Tibial nerve (tissue), 4 donors: ENCODE measurements at places on chromosomes 3 and 15. TPM values are rescaled to one million over a fixed set of nuclear protein-coding genes. Genes with fewer than 3 reads are reported as not detected.

DNA sequence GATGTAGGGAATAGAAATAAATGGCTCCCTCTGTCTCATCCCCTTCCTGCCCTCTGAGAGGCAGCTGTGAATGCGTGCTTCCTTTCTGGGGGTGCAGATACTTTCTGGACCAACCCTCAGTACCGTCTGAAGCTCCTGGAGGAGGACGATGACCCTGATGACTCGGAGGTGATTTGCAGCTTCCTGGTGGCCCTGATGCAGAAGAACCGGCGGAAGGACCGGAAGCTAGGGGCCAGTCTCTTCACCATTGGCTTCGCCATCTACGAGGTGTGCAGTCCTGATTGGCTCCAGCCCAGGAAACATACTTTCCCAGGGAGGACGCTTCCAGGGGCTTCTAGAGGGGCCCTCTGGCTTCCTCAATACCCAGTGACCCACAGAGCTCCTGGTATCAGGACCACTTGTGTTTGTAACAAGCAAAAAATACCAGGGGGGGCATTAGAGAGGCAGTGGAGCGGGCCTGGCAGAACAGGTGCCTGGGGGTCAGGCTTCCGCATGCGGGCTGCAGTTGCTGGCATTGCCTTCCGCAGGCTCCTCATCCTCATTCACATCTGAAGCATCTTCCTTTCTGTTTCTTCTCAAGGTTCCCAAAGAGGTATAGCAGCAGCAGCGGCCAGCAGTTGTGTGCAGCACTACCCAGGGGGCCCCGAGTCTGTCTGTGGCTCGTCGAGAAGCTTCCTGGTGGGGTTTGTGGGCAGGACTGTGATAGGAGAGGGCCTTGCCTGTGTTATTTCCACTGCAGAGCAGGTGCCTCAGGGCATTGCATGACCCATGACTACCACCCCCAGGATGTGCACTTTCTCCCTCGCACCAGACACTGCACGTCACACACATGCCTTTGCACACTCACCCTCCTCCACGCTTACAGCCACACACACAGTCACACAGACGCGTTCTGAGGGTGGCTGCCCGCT, 42.5 kb downstream of the CAPN3 start:
- DNase-seq, result no peak

DNA sequence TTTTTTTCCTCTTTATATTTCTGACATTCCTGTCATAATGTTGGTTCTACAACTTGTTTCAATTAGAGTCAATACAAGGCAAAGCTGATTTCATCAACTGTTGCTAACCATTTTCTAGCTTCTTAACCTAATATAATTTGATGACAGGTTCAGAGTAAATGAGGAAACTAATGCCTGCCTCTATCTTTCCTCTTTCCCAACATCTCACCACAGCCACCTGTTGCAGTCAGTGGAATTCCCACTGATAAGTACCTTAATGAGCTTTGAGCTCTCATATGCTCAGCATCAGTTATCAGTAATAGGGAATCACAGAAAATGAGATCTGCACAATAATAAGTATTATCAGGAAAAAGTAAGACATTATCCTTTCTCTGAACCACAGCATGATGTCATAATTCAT, 241.9 kb downstream of the MEIS2 start:
- DNase-seq, result no peak

Gene CACNA1D
- total RNA-seq, result 10.5 TPM

DNA sequence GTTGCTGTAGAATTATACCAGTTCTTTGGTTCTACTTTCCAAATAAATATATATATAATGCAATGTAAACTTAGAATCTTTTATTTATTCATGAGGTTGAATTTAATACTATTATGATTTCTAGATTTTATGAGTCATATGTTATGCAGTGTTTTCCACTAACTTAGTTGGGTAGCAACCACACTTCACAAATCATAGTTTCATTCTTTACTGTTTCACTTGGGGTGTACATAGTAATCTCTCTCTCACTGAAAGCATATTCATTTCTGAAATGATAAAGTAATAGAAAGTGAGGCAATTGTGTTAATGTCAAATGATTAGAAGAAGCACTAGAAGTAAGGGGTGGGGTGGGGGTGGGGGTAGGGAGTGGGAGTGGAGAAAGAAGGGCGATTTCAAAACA, 52.6 kb downstream of the IQCH start:
- no peak for DNase-seq

- DNase-seq, result no peak
These were observed 18.3 kb downstream of the PODXL2 start for GRCh38 chr3:127647166-127647844.

DNA sequence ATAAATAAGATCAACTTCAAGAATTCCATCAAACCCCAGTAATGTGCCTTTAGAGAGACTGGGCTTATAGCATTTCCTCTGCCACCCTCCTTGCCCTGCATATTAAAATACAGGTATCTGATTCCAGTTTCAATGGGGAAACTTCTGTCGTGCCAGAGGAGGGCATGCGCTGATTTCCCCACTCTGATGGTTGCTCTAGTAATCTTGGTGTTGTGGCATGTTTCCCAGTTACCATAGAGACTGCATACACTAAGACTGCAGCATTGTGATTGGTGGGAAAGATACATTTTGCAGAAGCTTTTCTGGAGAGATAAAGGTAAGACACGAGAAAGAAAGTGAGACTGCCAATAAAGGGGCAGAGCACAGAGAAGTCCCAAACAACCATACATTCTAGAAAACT, 225.6 kb downstream of the TIGIT start:
- no peak for DNase-seq

GRCh38 chr15:27993996-27994780, 104.9 kb downstream of the OCA2 start:
- DNase-seq, result no peak

Gene DNAJC13
- 43.3 TPM for total RNA-seq

Gene HRG
- total RNA-seq, result not detected

DNA sequence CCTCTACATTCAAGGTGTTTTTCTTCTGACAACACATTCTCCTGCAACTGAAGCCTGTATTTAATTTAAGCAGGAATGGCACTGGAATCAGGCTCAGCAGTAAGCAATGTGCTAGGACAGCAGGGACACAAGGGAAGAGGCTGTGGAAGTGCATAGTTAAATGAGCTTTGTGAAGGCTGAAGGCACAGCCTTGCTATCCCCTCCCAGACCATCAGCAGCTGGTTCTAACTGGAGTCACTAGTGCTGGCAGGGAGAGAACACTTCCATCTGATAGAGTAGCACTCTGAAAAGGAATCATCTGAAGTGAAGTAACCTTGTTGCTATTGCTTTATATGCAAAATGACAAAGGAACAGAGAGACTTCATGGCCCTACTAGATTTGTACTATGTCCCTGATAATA, 14.7 kb downstream of the UQCC5 start:
- no peak for DNase-seq
